ENCODE measurements at places on chromosomes 2 and 18. TPM values are rescaled to one million over a fixed set of nuclear protein-coding genes. Genes with fewer than 3 reads are reported as not detected.

DNA sequence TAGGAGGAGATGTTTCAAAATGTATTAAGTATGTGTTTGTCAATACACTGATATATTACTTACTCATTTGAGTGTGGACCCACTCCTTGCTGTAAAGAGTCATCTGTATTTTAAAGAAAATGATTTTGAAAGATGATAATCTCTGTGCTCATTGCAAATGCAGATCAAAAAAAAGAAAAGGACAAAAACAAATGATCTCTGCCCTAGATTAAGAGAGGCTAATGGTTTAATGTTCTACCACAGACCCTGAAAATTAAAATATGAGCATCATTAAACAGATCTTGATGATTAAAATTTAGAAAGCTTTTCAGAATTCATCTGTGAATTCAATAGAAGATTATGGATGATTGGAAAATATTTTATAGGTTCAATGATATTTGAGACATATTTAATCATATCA lies 136.5 kb downstream of the CNTNAP5 start:
- no peaks in the 10 kb centered on the region for H3K4me1 ChIP-seq
- no peak for DNase-seq
- H3K27me3 ChIP-seq = no peaks in the 10 kb centered on the region
- H3K4me3 ChIP-seq = no peak overlapping the region
- H3K36me3 ChIP-seq = no peaks in the 10 kb centered on the region

DNA sequence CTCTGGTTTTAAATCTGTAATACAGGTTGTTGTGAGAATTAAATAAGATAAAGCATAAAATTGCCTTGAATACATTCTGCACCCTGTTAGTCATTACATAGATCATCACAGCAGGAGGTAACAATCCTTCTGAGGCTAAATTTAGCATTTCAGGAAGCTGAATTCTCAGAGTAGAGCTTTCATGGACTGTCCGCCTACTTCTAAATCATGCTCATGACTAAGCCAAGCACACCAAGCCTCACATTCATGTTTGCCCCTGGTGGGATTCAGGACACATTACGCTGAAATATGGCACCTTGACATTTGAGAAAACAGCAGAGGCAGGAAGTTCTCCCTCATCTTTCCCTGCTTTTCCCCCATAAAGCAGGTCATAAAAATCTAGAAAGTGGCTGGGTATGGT lies 16.6 kb upstream of the PIK3C3 start:
- H3K27ac ChIP-seq = no peak overlapping the region
- peaks cover 6% of the 10 kb centered on the region for H3K4me1 ChIP-seq
- H3K36me3 ChIP-seq = no peaks in the 10 kb centered on the region

DNA sequence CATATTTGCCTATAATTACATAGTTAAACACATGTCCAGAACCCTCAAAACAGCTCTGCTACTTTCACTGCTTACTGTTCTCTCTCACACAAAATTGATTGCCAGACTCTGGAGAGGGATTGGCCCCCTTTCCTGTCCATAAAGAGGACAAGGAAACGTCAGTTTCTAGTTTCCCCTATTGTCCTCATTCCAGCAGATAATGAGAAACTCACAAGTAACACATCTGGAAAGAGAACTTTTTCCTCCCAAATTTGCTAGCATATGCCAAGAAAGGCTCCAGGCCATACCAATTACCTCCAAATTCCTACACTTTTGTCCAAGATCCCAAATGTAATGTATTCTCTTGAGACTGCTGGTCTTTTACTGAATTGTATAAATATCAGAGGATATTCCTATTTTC lies 200.5 kb downstream of the EXOC6B start:
- no peak for DNase-seq
- no peak overlapping the region for H3K4me3 ChIP-seq
- H3K27ac ChIP-seq = no peak overlapping the region
- H3K27me3 ChIP-seq = peaks cover 2% of the 10 kb centered on the region

DNA sequence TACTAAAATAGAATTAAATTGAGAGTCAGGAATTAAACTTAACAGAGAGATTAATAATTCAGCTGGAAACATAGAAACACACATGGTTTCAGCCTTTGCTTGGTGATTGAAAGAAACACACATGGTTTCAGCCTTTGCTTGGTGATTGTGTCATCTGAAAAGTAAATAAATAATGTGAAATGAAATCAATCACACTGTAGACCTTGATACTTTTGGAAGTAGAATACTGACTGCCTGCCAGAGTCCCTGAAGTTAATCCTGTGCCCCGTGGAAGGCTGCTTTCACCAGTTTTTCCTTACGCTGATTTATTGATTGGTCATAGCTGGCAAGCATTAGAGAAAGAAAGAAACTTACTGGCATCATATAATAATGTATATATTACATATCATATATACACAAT lies 1252.7 kb upstream of the FAM98A start:
- DNase-seq = no peak
- H3K36me3 ChIP-seq = no peaks in the 10 kb centered on the region
- H3K27me3 ChIP-seq = no peaks in the 10 kb centered on the region
- no peaks in the 10 kb centered on the region for H3K4me1 ChIP-seq
- no peak overlapping the region for H3K4me3 ChIP-seq

- H3K27ac ChIP-seq = no peak overlapping the region
- H3K27me3 ChIP-seq = no peaks in the 10 kb centered on the region
- H3K36me3 ChIP-seq = no peaks in the 10 kb centered on the region
These were observed 220.3 kb downstream of the ATAD2B start for GRCh38 chr2:23706613-23707078.

DNA sequence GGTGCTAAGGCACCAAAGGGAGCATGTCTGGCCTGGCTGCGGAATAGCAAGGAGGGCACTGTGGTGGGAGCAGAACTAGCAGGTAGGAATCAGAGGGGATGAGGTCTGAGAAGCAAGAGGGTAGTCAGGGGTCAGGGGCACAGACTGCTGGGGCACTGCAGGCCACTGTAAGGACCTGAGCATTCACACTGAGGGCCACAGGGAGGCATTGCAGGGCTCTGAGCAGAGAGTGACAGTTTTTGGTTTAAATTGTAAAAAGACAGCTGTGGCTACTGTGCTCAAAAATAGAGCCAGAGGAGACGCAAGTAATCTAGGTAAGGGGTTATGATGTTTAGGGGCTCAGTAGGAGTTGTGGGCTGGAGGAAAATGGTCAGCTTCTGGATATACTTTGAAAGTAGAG lies 41.5 kb downstream of the ARHGAP25 start:
- no peaks in the 10 kb centered on the region for H3K27me3 ChIP-seq
- no peak for DNase-seq
- peaks cover 74% of the 10 kb centered on the region for H3K4me1 ChIP-seq
- peak overlapping the region; percentile 77 for H3K4me3 ChIP-seq
- H3K36me3 ChIP-seq = peaks cover 69% of the 10 kb centered on the region

DNA sequence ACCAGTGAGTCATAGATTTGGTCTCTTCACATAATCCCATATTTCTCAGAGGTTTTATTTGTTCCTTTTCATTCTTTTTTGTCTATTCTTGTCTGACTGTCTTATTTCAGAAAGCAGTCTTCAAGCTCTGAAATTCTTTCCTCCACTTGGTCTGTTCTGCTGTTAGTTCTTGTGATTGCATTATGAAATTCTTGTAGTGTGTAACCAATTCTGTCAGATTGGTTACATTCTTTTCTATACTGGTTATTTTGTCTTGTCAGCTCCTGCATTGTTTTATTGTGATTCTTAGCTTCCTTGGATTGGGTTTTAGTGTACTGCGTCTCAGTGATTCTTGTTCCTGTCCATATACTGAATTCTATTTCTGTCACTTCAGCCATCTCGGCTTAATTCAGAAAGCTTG lies 18.6 kb downstream of the EHBP1 start:
- no peak for DNase-seq
- H3K4me1 ChIP-seq = peaks cover 7% of the 10 kb centered on the region
- no peak overlapping the region for H3K4me3 ChIP-seq
- H3K27me3 ChIP-seq = no peaks in the 10 kb centered on the region

DNA sequence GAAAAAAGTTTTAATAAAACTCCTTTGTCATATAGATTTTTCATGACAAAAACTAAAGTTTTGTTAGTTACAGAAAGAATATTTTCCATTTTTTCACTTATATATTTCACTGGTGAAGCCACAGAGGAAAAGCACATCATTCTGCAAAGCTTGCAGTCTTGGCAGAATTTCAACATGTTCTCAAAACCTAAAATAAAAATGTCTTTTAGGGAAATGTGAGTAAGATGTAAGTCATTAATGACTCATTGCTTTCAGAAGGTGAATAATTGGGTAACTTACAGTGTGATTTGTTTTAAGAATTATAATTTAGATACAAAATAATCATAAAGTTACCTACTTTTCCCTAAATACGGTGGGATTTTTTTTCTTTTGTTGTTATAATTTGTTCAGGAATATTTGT lies 43.4 kb upstream of the TNFRSF11A start:
- no peak overlapping the region for H3K4me3 ChIP-seq
- peaks cover 21% of the 10 kb centered on the region for H3K4me1 ChIP-seq
- no peak overlapping the region for H3K27ac ChIP-seq
- no peaks in the 10 kb centered on the region for H3K27me3 ChIP-seq
- peaks cover 64% of the 10 kb centered on the region for H3K36me3 ChIP-seq

Gene TTC27
- total RNA-seq = 44.9 TPM

Gene SERPINB10
- total RNA-seq = not detected

Gene NTSR2
- not detected for total RNA-seq

All from activated T-helper 2 cell treated with anti-CD3 and anti-CD28 coated beads, Interferon-gamma antibody, Interleukin-2, Interleukin-4, amounts not matched to agents 10 μg/mL and 5 μg/mL and 100 μg/mL, durations not matched to agents 14 hours and 24 hours and 36 hours (primary cell).